ENCODE measurements at places on chromosomes 5 and 9.

DNA sequence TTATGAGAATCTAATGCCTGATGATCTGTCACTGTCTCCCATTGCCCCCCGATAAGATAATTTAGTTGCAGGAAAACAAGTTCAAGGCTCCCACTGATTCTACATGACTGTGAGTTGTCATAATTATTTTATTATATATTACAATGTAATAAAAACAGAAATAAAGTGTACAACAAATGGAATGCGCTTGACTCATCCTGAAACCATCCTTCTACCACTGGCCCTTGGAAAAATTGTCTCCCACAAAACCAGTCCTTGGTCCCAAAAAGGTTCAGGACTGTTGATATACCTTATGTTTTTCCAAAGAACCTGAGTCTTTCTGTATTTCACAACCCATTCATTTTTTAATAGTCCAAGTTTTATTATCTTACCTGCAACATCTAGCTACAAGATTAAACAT, 403.5 kb downstream of the TAF11L14 start:
- DNase-seq: no peak

- no peak for DNase-seq
Observed at GRCh38 chr5:23494558-23494957, 12.9 kb upstream of the PRDM9 start.

- DNase-seq: no peak
Observed at GRCh38 chr9:36550135-36550534, 22.6 kb upstream of the MELK start.

- peak; percentile 59 for DNase-seq
Observed at GRCh38 chr5:108858959-108859358, 111.3 kb downstream of the FER start.

DNA sequence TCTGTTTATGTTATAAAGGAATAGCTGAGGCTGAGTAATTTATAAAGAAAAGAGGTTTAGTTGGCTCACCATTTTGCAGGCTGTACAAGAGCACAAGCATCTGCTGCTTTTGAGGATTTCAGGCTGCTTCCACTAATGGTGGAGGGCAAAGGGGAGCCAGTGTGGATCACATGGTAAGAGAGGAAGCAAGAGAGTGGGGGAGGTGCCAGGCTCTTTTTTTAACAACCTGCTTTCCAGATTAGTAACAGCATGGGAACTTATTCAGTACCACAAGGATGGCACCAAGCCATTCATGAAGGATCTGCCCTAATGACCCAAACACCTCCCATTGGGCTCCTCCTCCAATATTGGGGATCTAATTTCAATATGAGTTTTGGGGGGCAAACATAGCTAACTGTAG, 40.4 kb downstream of the CCL28 start:
- DNase-seq: no peak

DNA sequence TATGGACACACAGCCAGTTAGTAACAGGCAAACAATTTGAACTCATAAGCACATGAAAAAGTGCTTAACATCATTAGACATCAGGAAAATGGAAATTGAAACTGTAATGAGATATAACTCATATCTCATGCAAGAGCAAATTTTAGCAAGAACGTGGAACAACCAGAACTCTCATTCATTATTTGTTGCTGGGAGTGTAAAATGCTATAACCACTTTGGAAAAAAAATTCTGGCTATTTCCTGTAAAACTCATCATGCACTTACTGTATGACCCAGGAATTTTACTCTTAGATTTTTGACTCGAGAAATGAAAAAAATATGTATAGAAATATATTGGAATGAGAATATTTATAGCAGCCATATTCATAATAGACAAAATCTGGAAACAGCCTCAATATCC, 205.7 kb upstream of the PUM3 start:
- no peak for DNase-seq

GRCh38 chr9:135905380-135906258, 1.7 kb downstream of the CAMSAP1 start:
- DNase-seq: peak; percentile 61

DNA sequence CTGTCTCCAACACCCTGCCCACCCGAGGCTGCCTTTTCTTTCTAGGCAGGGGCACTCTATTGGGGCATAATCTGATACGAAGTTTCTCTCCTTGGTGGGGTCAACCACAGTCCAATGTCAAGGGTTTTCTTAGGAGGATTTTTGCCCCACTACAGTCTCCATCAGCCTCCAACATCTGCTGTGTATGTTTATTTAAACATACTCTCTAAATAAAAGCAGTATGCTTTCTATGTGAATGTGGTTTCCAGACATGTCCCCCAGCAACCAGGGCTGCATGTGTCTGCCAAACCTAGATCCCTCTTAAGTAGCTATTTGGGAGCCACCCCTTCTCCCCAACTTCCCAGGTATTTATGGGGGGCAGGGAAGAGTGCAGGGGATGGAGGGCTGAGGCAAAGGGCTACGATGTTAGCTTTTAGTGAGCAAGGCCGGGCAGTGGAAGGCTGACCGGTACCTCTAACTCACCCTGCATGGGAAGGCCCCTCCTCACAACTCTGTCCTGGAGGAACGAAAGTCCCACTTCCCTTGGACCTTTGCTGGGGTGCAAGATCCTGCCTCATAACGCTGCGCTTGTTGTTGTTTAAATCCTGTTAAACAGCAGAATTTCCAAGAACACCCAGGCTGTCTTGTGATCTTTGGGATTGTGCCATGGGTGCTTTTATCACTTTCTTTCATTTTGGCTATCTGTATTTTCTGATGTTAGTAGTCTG, 75.4 kb downstream of the NREP start:
- no peak for DNase-seq

DNA sequence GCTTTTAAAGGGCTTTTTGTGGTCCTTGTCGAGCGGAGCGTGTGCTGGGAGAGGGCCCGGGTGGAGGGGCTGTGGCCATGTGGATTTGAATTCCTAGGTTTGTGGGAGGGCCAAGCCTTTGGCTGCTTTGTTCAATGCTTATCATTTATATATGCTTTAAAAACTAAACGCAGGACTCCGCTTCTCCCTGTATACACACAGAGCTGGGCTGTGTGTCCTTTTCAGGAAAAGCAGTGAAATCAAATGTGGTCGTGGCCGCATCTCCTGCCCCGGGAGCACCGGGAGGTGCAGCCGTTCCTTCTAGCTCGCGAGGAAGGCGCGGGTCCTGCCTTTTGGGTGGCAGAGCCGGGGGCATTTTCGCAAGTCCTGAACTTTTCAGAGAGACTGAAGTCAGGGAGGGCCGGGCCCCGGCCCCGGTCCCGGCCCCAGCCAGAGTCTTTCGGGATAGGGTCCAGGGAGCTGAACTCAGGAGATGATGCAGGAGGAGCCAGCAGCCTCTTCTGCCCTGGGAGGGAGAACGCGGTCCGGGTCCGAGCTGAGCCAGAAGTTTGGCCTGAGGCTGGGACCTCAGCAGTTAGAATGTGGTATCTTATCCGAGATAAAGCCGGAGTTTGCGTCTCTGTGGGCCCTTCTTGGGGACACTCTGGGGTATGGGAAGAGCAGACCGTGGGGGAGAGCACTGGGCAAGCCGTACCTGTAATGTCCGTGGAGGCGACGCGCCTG, 158.8 kb downstream of the C9orf152 start:
- DNase-seq: peak; percentile 45

GRCh38 chr9:91583966-91584365, 160.3 kb upstream of the NFIL3 start:
- no peak for DNase-seq

DNA sequence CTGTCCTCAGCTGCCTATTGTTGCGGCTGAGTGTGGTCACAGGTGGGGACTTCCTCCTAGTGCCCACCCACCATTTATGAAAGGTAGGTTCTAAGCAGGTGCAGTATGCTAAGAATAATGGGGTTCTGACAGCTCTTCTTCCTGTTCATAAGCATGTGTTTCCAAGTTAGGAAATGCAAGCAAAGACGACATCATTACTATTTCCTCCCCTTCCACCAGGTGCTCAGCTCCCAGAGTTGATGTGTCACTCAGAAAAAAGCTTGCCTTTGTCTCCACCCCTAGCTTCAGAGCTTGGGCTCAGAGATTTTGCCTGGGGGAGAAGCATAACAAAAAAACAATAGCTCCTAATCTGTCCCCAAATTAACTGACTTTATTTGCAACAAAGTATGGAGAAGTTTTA, 1076.7 kb downstream of the NR2F1-AS1 start:
- DNase-seq: peak; percentile 17

DNA sequence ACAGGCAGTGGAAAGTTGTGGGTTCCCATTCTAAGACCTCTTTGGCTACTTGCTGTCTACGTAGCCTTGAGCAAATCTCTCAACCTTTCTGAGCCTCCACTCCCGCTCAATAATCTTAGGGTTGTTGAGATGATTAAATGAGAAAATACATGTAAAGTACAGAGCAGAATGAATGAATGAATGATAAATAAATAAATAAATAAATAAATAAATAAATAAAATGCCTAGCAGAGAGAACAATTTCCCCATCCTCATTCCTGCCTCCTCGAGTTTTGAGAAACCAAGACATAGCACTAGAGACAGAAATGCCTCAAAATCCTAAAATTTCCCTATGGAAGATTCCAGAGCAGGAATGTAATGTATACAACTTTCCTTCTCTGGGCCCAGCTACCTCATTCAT, 128.3 kb upstream of the RAD23B start:
- no peak for DNase-seq

GRCh38 chr5:53433026-53433425, 47.4 kb upstream of the FST start:
- DNase-seq: no peak

- DNase-seq: no peak
Observed at GRCh38 chr9:70229026-70229425, 29.8 kb upstream of the SMC5 start.

DNA sequence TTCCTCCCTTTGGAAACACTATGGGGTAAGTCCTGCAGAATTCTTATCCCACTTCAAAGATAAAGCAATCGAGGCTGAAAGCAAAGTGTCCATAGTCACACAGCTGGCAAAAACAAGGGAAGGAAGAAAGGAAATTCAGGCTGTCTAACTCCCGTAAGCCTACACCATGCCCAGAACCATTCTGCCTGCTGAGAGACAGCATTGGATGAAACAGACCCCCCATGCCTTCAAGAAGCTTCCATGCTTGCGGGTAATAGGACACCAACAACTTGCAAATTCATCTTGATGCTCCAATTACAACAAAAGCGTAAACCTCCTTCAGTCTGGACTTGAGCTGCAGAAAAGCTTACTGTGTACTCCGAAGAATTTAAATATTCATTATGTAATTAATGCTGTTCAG, 181.1 kb upstream of the WWC1 start:
- no peak for DNase-seq

DNA sequence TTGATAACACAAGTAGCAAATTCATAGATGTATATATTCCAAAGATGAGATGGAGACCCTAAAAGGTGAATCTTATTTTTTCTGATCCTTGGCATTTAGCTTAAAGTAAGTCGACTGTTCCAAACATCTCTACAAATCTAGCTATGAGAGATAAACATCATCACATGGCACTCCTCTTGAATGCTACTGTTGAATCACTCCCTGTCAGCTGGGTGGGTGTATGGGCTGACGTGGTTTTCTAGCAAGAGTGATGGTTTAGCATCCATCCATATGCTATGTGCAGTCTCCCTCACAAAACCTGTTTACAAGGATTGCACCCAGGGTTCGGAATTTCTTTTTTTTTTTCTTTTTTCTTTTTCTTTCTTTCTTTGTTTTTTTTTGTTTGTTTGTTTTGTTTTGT, 13.8 kb downstream of the ACO1 start:
- DNase-seq: peak; percentile 81

DNA sequence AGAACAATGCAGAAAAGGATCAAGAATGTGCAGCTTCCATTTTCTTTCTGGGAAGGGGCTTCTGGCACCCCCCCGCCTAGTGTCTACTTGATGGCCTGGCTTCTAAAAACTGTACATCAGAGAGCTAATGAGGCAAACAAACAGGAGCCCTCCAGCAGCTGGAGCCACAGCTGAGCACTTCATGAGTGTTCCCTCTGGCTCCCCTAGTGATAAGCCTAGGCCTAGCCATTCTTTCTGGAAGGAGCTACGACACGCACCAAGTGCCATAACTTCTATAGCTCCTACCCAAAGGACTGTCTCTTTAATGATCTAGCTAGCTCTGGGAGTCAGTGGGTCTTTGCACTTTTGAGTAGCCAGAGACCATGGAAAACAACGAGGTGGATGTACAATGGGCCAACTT, 66.1 kb downstream of the DNAH5 start:
- peak; percentile 25 for DNase-seq

DNA sequence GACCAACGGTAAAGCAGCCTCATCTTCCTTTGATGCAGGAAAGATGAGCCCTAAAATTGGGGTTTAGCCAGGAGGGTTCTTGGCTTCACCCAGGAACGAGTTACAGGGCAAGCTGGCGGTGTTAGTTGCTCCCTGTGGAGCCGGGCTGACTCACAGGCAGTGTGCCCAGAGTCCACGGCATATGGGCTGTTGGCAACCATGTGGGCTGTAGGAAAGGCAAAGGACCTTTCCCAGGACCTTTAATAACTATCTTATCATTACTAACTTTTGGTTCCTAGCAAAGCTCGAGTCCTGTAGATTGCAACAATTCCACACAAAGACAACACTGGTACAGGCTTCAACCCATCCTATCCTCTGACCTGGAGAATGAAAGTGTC, 29.8 kb upstream of the CLPTM1L start:
- DNase-seq: no peak

GRCh38 chr9:83986765-83987401, 6.3 kb downstream of the RMI1 start:
- DNase-seq: peak; percentile 85

GRCh38 chr5:177496070-177496726, 1.2 kb downstream of the PDLIM7 start:
- DNase-seq: peak; percentile 84

- no peak for DNase-seq
Observed at GRCh38 chr9:70480405-70480980, 66.0 kb upstream of the KLF9 start.

- no peak for DNase-seq
Observed at GRCh38 chr5:180643191-180643851, 6.1 kb downstream of the FLT4 start.

DNA sequence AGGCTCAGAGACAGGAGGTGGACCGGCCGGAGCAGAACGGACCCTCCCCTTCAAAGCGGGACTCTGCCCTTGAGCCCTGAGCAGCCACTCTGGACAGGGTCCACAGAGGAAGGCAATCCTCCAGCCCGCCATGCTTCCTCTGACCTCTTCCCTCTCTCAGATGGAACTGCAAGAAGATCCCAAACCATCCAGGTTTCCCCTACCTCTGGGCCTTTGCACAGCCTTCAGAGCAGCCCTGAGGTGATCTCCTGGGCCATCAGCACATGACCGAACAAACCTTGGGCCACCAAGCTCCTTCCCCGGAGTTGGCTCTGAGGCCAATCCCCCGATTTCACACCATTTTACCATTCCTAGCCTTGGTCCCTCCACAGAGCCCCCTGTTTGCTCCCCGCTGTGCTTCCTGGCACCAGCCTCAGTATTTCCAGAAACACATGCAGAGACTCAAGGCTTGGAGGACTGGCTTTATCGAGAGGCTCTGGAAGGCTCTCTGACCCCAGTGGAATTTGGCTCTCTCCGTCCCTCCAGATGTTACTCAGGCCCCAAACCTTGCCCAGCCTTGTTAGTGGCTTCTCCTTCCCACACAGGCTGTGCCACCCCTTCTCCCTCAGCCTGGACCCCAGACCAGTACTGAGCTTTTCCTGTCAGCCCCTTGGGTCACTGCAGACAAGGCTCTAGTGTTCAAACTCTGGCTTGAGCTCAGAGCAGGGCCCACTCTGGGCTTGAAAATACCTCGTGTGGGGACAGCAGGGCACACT, 48.6 kb upstream of the KCNMB1 start:
- no peak for DNase-seq

- DNase-seq: peak; percentile 88
Observed at GRCh38 chr5:71887680-71888079, 168.6 kb downstream of the CARTPT start.
